ENCODE measurements at places on chromosomes 13 and 19. TPM values are rescaled to one million over a fixed set of nuclear protein-coding genes. Genes with fewer than 3 reads are reported as not detected.
A peak's percentile ranks its signal among the peaks of the same experiment; 100 is the strongest.

GRCh38 chr19:35977446-35978222, 17.4 kb upstream of the SDHAF1 start:
- DNase-seq, result peak; percentile 67

GRCh38 chr19:29700498-29700897, 14.6 kb downstream of the C19orf12 start:
- no peak for DNase-seq

CERS4 gene
- 30.6 TPM for total RNA-seq

GRCh38 chr13:51534041-51534817, 50.0 kb upstream of the WDFY2 start:
- peak; percentile 84 for DNase-seq

RDH8 gene
- total RNA-seq, result not detected

DNA sequence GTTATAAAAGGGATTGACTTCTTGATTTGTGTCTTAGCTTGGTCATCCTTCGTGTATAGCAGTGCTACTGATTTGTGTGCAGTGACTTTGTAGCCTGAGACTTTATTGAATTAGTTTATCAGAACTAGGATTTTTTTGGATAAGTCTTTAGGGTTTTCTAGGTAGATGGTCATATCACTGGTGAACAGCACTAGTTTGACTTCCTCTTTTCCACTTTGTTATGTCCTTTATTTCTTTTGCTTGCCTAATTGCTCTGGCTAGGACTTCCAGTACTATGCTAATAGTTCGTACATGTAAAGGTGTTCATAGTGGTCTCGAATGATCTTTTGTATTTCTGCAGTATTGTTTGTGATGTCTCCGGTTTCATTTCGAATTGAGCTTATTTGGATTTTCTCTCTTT, 145.4 kb downstream of the DNAJC3 start:
- DNase-seq, result no peak

GRCh38 chr13:41621716-41622431, 164.5 kb downstream of the RGCC start:
- DNase-seq, result no peak

- DNase-seq, result no peak
Measured at GRCh38 chr19:56725829-56726424, 54.4 kb upstream of the ZNF835 start.

CCDC61 gene
- 23.1 TPM for total RNA-seq

OR4F17 gene
- not detected for total RNA-seq

MEIS3 gene
- not detected for total RNA-seq

ARGLU1 gene
- total RNA-seq, result 96.8 TPM

DNA sequence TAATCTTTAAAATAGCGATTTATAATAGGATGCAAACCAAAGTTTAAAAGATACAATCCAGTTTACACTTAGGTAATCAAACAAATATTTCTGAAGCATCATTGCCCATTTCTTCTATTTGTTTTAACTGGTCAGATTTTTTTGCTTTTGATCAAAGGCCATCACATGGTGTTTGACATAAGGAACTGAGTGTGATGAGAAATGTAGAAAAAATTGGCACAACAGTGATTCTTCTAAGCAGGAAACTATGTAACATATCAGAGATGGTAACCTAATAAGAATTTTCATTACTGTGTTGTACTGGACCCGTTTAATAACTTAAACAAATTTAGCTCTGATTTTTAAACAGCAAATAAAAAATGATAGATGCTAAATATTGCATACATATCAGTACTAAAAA, 644.7 kb upstream of the KLF12 start:
- no peak for DNase-seq

GRCh38 chr19:17255150-17255621, 9.4 kb downstream of the USHBP1 start:
- no peak for DNase-seq

WTIP gene
- total RNA-seq, result 0.47 TPM

- DNase-seq, result no peak
Measured at GRCh38 chr19:48928164-48929025, 5.1 kb upstream of the DHDH start.

SUGP1 gene
- 71.2 TPM for total RNA-seq

DNA sequence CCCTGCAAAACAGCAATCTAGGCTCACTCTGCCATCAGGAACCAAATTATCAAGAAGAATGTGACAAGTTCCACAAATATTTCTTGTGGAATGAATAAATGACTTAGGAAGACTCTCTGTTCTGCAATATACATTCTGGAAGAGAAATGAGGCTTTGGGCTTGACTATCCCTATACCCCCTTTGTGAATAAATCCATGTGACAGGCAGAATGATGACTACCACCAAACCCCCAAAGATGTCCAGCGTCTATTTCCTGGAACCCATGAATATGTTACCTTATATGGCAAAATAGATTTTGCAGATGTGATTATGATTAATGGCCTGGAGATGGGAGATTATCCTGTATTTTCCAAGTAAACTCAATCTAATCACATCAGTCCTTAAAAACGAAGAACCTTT, 139.3 kb downstream of the ENOX1 start:
- DNase-seq, result no peak

PRTN3 gene
- total RNA-seq, result not detected

GRCh38 chr13:111531505-111531904, 211.1 kb downstream of the TEX29 start:
- DNase-seq, result no peak

ELSPBP1 gene
- not detected for total RNA-seq

SNRNP70 gene
- total RNA-seq, result 270 TPM

DNA sequence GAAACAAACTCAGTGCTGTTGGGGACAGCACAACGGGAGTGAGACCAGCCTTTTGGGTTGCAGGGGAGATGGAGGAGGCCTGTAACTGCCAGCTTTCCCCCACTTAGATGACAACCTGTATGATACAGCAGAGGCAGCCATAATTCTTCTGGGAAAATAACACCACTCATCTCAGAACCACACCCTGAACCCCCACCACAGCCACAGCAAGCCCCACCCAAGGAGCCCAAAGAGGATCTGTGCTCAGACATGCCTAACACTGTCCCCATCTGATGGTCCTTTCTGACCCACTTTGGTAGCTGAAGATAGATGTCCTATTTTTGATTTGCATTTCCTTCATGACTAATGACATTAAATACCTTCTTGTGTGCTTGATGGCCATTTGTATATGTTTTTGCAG, 15.4 kb downstream of the LGALS13 start:
- DNase-seq, result no peak

DNA sequence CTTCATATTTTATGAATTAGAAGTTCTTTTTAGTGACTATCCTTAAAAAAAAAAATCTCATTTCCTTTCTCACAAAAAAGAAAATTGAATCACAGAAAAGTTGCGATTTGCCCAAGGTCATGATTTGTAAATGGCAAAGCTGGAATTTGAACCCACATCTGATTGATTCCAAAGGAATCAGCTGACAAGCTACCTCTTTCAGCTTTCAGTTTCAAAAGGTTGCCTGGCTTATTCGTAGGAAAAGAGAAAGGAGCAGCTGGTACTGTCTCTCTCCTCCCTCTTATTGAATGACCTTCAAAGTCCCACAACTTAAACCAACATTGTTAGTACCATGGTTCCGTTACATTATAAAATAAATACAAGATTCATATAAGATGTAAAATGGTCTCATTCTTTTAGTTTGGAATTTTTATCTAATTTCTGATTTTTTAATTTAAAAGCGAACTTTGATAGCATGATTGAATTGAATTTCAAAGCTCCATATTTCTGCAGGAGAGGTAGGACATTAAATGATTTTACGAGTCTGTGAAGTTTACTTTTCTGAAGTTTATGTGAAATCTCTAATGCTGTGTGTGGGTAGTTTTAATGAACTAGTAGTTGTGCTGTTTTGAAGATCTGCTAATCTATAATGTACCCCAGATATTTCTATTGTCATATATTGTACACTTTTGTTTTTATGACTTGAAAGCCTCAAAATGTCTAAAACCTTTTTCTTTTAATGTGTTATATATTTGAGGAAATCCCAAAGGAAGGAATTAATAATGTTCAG, 18.5 kb upstream of the KCTD4 start:
- no peak for DNase-seq

DNA sequence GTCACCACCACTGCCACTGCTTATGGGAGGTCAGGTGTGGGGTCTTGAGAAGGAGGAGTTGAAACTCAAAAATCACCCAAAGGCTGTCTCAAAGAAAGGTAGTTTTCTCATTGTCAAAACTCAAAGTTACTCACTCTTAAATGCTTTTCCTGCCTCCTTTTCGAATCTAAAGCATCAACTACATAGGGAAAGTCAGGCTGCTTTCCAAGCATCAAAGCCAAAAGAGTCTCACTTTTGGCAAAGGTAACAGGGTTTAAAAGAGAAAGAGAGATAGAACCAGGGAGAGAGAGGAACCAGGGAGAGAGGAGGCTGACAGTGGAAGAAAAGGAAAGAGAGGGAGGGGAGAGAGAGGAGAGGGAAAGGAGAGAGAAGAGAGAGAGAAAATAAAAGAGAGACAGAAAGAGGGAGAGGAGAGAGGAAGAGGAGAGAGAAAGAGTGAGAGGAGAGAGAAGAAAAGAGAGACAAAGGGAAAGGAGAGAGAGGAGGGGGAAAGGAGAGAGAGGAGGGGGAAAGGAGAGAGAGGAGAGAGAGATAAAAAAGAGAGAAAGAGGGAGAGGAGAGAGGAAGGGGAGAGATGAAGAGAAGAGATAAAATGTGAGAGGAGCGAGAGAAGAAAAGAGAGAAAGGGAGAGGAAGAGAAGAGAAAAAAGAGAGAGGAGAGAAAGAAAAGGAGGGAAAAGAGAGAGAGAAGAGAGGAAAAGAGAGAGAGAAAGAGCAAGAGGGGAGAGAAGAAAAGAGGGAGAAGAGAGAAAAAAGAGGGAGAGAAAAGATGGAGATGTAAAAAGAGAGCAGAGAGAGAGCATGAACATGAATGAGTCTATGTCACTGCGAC, 262.0 kb upstream of the TSHZ3 start:
- DNase-seq, result no peak

DNA sequence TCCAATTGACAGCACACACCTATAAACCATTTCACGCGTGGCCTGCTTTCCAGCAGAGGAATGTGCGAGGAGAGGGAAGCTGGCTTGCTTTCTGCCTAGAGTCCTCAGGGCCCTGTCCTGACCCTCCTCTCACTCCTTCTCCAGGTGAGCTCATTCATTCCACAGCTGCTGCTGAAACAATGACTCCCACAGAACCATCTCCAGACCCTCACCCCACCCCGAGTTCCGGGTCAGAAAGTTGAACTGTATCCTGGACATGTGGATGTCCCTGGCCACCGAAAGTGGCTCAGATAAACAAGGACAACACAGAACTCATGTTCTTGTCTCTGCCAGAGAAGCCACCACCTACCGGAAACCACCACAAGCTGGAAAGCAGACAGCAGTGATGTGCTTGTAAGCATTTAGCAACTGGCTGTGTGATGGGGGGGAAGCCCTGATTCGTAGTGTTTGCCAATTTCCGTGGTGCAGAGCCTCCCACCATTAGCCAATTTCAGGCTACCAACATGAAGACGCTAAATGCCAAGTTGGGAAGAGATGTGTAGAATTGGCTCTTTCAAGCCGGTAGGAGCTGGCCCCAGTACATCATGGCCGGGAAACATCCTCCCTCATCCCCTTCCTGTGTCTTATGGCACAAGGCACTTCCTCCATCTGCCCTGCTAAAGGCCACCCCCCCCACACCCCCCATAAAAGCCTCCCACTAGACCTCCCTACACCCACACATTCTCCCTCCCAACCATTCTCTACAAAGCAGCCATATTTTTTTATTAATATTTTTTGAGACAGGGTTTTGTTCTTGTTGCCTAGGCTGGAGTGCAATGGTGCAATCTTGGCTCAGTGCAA, 5.0 kb downstream of the SYCE2 start:
- peak; percentile 88 for DNase-seq

GRCh38 chr13:110156301-110157049, 150.5 kb downstream of the COL4A1 start:
- no peak for DNase-seq

DNA sequence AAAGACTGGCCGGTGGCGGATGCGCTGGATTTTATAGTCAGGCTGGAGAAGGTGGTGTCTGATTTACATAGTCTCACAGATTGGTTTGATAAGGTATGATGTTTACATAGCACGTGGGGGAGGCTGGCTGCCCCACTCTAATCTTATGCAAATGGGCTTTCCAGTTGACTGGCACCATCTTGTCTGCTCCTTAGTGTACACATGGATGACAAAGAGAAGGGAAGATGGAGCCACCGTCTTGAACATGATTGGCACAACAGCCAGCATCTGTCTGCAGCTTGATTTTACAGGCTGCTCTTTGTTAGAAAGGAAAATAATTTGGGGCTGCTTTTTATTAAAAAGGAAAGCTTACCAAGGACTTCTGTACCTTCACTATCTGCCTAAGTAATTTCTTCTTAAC, 265.2 kb upstream of the MAB21L1 start:
- no peak for DNase-seq

GRCh38 chr13:42525035-42525504, 48.9 kb upstream of the TNFSF11 start:
- DNase-seq, result no peak

GRCh38 chr13:37503287-37503686, 95.3 kb downstream of the POSTN start:
- DNase-seq, result no peak

OLFM2 gene
- total RNA-seq, result 0.88 TPM

ATP8A2 gene
- total RNA-seq, result 0.38 TPM

NLRP11 gene
- total RNA-seq, result not detected

GRCh38 chr19:11612816-11613511, 15.7 kb downstream of the ZNF627 start:
- DNase-seq, result no peak

MCF2L gene
- total RNA-seq, result 0.09 TPM

- no peak for DNase-seq
Measured at GRCh38 chr19:5096536-5096935, 127.6 kb downstream of the KDM4B start.

DNA sequence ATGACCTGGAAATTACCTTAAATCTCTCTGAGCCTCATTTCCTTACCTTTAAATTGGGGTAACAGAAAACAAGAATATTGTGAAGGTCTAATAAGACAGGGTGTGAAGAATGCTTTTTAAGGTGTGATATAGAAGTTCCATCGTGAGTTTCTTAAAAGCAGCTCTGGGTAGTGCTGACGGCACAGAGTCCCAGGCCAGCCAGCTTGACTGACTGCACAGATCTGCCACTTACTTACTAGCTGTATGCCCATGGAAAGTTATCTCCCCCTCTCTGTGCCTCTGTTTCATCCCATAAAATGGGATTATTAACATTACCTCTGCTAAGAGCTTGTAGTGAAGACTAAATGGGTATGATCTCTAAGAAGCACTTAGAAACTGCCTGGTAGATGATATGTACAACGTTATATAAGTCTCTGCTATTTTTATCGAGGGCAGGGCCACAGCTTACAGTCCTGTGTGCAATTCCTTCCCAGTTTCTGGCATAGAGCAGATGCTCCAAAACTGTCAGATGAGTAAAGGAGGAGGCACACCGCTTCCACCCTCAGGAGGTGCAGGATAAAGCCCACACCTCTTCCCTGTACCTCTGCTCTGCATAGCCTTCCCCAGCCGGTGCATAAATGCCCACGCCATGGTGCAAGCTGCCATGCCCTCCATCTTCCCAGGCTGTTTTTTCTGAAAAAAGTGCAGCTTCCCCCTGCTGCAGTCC, 99.6 kb downstream of the MBNL2 start:
- DNase-seq, result no peak

CUL4A gene
- total RNA-seq, result 92.5 TPM

GRCh38 chr19:35963514-35963913, 27.3 kb downstream of the LRFN3 start:
- DNase-seq, result peak; percentile 87

HIPK4 gene
- not detected for total RNA-seq

MBD3L1 gene
- total RNA-seq, result not detected

- DNase-seq, result peak; percentile 72
Measured at GRCh38 chr13:30151388-30151787, 156.0 kb downstream of the KATNAL1 start.

- no peak for DNase-seq
Measured at GRCh38 chr19:47018923-47019322, 714 bp upstream of the NPAS1 start.

GRCh38 chr19:10861103-10861651, 10.2 kb upstream of the CARM1 start:
- DNase-seq, result peak; percentile 82

Measured in activated CD4-positive, alpha-beta T cell treated with anti-CD3 and anti-CD28 coated beads, Interleukin-2, amount 10 ng/mL, durations not matched to agents 24 days and 14 days (primary cell).